Cerebellar cortex (tissue), 1 donor: ENCODE measurements at places on chromosomes 1 and 21.
A peak's percentile ranks its signal among the peaks of the same experiment; 100 is the strongest.

GRCh38 chr1:4052657-4053056, 152.6 kb upstream of the C1orf174 start:
- DNase-seq = no peak

DNA sequence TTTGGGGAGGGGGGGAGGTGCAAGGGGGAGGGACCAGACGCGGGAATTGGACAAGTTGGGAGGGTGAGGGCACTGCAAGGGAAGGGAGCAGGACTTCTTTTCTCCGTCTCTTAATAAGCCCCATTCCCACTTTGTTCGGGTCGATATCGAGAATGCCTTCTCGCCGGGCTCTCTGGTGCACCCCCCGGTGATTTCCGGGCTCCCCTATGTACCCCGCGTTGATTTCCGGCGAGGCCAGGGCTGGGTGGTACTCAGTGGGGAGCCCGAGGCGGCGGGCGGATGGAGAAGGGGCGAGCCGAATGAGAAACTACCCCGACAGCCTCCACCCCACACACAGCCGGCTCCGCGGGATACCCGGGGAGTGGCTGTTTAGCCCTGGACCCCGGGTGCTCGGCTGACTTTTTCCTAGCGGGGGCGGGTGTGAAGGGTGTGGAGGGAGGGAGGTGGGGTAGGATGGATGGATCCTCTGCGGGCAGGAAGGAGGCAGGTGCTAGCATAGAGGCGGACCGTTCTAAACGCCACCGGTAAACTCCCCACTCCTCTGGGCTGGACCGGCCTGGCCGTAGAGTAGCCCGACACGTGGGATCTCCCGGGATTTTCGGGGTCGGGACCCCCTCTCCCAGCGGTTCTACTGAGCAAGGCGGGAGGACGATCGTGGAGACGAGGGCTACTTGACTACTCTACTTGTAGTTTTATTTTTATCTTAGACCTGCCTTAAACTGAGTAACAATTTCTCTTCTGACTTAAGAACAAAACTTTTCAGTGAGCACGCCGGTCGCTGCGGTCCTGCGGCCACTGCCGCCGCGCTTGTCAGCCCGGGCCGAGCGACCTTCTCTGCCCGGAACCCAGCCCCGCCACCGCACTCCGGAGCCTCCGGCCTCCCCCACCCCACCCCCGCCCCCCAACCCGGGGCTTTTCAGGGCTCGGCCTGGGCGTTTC, 1.0 kb downstream of the RNF220 start:
- DNase-seq = no peak

GRCh38 chr1:18951818-18952391, 4.6 kb downstream of the IFFO2 start:
- DNase-seq = no peak

GRCh38 chr1:81949421-81949820, 148.7 kb downstream of the ADGRL2 start:
- no peak for DNase-seq

- no peak for DNase-seq
Measured at GRCh38 chr1:244297087-244297486, 154.6 kb downstream of the ADSS2 start.

DNA sequence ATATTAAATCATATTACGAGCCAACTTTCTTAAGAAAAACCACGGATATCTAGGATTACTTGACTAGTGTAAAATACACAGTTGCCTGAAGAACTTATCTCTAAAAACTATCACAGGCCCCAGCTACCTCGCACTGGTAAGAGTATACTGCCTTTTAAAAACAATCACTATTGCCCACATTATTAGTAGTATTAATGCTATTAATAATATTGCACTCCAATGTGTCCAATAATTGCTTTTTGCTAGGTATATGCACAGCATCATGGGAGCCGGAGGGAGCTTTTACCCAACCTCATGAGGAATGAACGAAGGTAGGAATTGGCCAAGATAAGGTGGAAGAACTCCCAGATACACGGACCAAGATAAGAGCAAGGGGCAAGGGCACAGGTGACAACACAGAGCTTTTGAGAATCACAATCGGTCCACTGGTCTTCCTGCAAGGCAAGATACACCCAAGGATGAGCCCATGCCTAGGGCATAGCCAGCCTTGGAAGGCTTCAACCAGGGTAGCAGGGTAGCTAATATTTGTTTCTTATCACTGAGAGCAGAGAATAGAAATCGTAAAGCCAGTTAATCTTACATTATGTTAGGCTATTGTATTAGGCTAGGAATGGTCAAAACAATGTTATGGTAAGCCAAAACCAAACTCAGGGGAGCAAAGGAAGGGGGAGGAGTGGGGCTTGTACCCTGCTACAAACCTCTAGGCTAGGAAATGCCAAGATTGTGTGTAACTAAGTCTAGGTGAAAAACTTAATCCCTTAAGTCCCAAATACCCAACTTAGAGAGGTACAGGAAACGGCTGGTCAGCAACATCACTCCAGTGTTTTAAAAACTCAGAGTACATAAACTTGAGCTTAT, 9.4 kb downstream of the GLUL start:
- DNase-seq = no peak

- DNase-seq = no peak
Measured at GRCh38 chr1:90210633-90211491, 216.0 kb downstream of the ZNF326 start.

DNA sequence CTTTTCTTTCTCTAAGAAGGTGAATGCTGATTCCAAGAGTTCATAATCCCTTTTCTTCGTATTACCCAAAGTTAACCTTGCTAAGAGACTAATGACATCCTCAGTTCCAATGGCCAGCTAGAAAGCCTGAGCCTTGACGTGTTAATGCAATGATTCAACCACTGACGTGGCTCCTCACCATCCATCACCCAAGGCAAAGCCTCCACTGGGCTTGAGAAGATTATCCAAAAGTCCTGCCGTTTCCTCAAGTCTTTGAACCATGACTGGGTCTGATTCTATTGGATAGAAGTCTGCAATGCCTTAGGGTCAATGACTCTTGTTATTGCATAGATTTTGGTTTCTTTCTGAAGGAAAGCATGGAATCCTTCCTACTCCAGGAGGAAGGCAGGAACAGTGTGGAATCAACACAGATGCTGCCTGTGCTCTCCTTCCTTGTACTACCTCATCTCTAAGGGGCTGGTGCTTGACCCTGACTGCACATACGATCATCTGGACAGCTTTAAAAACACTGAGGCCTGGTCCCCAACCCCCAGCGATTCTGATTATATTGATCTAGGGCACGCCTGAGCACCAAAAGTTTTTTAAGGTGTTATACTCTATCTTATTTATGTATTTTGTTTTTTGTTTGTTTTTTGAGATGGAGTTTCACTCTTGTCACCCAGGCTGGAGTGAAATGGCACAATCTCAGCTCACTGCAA, 69.3 kb upstream of the ANGPTL1 start:
- no peak for DNase-seq

GRCh38 chr1:215891266-215892057, 324.4 kb downstream of the KCTD3 start:
- peak; percentile 29 for DNase-seq

GRCh38 chr21:32687643-32688345, 40.0 kb downstream of the SYNJ1 start:
- DNase-seq = no peak

DNA sequence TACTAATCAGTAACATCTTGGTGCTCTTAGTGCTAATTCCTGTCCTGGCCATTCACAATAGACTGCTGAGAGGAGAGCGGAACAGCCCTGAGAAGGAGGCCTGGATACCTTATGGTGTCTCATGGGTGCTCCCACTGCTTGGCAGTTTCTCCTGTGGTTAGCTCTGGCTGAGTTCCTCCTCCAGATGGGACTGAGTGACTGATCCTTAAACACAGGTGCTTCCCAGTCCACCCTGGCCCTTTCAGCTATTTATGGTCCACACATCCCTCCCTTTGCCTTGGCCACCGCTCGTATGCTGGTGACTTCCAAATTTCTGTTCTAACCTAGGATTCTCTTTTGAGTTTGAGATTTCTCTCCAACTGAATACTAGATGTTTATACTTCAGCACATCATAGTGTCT, 157.0 kb upstream of the CACNA1E start:
- peak; percentile 5 for DNase-seq

DNA sequence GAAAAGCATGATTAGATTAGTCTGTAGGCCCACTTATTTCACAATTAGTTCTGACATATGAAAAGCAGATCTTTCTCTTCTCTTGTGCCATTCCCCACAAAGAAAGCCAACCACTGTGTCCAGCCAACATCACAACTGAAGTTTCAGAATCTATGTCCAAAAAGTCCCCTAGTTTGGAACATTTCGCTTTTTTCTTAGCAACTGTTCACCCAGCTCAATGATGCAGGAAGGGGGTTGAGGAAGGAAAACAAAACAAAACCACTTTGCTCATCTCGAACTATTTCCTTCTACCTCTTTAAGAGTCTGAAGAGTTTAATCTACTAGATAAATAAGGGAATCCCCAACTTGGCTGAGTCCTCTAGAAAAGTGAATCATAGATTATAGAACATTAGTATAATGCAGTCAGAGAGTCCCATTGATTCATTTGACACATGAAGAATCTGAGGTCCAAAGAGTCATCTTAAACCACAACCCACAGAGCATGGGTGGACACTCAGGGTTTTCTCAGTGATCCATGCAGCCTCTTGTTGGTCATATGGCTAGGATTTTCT, 159.3 kb upstream of the SGIP1 start:
- peak; percentile 16 for DNase-seq

GRCh38 chr21:41600556-41600955, 92.6 kb upstream of the TMPRSS2 start:
- no peak for DNase-seq

- DNase-seq = peak; percentile 81
Measured at GRCh38 chr1:109399326-109399957, 1.7 kb upstream of the SORT1 start.

DNA sequence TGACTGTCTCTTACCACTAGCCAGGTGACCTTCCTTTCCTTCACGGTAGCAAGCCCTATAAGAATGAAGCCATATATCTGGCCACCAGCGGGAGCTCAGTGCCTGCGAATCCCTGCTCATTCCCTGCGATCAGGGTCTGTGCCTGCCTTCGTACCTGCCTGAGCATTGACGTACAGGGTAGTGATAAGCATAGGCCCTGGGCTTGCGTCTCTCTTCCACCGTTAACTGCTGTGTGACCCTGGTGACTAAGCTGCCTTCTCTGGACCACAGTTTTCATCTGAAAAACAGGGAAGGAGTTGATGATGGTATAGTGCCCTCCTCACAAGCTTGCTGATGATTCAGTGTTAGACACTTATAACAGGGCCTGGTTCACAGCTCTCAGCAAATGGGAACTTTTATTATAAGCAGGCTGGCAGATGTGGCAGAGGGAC, 4.1 kb downstream of the ZC3H12A start:
- DNase-seq = no peak

- no peak for DNase-seq
Measured at GRCh38 chr1:173393659-173394000, 83.5 kb upstream of the PRDX6 start.

DNA sequence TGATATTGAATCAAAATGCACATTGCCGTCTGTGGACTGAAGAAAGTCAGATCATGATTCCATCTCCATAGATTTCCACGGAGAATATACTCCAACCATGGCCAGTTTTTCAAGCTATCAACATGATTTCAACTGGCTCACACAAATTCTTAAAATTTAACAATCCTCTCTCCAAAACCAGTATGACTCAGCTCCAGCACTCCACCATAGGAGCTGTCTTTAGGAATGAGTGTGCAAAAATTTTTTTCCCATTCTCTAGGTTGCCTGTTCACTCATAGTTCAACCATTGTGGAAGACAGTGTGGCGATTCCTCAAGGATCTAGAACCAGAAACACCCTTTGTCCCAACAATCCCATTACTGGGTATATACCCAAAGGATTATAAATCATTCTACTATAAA, 40.8 kb downstream of the RGL1 start:
- no peak for DNase-seq

- DNase-seq = no peak
Measured at GRCh38 chr1:44101328-44101727, 17.3 kb upstream of the KLF17 start.

- DNase-seq = no peak
Measured at GRCh38 chr21:32772281-32773047, 909 bp upstream of the PAXBP1 start.

DNA sequence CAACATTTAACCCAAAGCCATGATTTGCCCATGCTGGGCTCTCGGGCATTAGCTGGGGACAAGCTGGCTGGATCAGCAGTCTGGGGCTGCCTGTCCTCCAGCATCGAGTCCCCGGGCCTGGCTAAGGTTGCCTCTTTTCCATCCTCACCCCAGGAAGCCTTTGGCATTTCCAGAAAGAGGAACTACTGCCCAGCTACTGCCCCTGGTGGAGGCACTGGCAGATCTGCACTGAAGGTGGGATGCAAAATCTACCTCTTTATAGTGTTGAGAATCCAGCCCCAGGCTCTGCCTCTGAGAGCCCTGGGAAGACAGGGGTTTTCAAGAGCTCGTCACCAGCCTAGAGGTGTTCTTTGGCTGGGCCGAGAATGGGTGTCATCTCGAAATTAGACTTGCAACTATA, 635.9 kb downstream of the MATN1 start:
- DNase-seq = peak; percentile 24

DNA sequence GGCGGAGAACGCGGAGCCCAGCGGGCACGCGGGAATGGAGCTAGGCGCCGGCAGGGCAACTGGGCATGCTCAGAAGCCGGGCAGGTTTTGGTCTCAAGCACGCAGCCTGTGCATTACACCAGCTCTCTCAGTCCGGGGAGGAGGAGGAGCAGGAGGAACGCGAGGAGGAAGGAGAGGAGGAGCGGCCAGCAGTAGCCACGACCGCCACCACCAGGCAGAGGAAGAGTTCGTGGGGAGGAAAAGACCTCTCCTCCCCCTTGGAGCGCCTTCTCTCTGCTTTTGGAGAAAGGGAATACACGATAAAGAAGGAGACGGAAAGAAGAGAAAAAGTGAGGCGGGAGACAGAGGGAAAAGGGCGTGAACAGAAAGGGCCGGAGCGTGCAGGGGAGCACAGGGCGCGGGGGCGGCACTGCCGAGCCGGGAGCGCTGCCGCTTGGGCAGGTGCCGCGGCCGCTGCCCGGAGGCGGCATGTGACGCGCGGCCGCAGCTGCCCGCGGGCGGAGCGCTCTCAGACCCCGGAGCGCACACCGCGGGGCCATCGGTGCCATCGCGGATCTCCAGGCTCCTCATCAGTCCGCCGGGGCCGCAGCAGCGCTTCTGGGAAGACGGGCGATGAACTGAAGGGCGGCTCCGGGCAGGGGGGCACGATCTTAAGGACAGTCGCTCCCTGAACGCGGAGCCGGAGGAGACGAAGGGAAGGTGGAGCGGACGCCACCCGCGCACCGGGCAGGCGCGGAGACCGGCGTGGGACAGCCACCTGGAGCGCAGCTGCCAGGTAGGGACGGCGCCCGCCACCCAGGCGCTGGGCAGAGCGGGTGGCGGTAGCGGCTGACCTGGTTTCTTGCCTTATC, at the start of gene CHRM3:
Gene CHRM3, plus strand, starts transcription at position 116 of the 851 bp plus-strand sequence. CDS start 520,884 bp downstream, outside the sequence.
- no peak for DNase-seq

DNA sequence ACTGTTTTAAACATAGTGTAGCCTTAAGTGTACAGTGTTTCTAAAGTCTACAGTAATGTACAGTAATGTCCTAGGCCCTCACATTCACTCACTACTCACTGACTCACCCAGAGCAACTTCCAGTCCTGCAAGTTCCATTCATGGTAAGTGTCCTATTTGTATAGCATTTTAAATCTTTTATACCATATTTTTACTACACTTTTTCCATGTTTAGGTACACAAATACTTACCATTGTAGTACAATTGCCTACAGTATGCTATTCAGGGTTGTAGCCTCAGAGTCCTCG, 3.6 kb upstream of the S100A10 start:
- no peak for DNase-seq
